ENCODE measurements at places on chromosomes 13 and 19.

GRCh38 chr13:41675306-41675705, 218.0 kb downstream of the RGCC start:
- no peak for DNase-seq

DNA sequence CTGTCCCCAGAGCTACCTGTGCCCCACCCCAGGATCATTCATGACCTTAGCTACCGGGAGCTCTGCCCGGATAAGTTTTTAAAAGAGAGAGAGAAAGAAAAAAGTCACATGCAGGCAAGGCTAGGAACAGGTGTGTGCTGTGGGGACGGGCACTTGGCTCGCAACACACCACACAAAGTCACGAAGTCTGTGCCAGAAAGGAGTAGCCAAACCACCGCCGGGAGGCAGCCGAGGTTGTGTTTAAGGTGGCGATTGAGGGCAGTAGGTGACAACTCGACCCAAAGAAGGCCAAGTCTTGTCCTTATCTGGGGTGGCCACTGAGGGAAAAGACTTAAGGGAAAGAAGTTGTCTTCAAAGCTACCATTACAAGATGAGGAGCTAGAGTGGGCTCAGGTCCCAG, 4.6 kb upstream of the TSHZ3 start:
- no peak for DNase-seq

GRCh38 chr13:32499538-32500210, 38.9 kb downstream of the N4BP2L2 start:
- DNase-seq: no peak

DNA sequence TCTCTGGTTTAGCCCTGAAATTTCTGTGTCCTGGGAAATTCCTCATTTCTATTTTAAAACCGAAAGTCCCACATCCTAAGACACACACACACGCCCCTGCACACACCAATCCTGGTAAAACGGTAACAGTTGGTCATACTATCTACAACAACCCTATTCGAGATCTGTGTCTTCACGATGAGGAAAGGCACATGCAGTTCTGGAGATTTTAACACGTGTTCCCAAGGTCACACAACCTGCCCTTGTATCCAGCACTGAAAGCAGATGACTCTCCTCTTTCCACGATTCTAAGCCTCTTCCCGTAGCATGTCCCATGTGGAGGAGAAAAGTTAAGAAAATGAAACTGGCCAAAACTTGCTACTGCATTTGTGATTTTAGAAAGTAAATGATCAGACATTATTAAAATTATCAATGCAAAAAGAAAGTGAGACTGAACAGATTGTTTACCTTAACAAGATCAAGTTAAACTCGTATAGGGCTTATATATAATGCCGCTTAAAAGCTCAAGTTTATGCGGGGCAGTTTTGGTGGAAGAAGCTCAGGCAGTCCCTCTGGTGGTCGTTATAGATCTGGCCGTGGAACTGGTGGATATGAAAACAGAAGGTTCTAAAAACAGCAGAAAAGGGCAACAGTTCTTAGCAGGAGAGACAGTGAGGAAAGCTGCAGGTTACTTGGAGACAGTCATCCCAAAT, 32.7 kb downstream of the VSTM1 start:
- DNase-seq: peak; percentile 57

DNA sequence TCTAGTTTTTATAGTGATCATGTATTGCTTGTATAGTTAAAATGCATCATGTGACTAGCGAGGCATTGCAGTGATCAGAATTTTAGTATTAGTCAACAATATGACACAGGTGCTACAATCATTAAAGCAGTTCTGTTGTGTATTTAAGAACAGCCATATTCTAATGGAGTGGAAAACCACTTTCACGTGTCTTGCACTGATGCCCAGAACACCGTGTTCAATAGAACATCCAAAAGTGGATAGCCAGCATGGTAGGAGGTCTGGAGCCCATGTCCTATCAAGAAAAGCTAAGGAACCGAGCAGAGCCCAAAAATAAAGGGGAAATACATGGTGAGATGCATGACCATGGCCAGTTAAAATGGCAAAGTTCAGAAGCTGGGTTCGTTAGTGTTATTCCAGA, 55.1 kb downstream of the FGF14 start:
- DNase-seq: no peak

DNA sequence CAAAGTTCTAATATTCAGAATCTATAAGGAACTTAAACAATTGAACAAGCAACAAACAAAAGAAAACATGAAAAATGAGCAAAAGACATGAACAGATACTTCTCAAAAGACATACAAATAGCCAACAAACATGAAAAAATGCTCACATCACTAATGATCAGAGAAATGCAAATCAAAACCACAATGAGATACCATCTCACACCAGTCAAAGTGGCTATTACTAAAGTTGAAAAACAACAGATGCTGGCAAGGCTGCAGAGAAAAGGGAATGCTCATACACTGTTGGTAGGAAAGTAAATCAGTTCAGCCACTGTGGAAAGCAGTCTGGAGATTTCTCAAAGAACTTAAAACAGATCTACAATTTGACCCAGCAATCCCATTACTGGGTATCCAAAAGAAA, 74.3 kb downstream of the CRYL1 start:
- DNase-seq: no peak

GRCh38 chr13:66984241-66984640, 245.9 kb downstream of the PCDH9 start:
- DNase-seq: no peak

DNA sequence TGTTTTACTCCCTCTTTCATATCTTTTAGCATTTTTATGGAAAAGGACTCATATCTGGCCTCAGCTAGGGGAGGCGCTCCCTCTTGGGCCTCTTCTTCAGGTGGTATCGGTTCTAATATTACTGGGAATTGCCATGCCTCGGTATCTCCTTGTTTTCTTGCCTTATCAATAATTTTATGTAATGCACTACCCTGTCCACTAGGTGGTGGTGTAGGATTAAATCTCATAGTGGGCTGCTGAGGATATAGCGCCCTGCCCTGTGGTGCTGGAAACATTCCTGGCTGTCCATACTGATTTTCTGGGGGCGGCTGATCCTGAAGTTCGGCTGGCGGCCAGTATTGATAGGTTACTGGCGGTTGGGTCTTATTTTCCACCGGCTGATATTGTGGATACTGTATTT, 35.8 kb downstream of the ZNF420 start:
- DNase-seq: no peak

DNA sequence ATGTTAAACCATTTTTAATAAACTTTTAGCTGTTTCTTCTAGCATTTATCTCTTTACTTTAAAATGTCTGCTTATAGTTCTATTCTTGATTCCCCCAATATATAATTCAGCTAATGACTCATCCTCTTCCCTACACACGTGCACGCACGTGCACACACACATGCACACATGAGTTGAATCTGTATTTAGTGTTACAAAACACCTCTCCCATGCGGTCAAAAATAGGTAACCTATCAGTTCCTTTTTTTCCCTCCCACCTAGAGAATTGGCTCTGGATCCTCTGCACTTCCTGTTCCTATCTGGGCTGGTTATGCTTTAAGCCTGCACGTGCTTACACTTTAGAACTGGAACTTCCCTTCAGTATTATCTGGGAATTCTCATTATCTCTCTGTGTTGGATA, 144.1 kb downstream of the PAN3 start:
- no peak for DNase-seq

DNA sequence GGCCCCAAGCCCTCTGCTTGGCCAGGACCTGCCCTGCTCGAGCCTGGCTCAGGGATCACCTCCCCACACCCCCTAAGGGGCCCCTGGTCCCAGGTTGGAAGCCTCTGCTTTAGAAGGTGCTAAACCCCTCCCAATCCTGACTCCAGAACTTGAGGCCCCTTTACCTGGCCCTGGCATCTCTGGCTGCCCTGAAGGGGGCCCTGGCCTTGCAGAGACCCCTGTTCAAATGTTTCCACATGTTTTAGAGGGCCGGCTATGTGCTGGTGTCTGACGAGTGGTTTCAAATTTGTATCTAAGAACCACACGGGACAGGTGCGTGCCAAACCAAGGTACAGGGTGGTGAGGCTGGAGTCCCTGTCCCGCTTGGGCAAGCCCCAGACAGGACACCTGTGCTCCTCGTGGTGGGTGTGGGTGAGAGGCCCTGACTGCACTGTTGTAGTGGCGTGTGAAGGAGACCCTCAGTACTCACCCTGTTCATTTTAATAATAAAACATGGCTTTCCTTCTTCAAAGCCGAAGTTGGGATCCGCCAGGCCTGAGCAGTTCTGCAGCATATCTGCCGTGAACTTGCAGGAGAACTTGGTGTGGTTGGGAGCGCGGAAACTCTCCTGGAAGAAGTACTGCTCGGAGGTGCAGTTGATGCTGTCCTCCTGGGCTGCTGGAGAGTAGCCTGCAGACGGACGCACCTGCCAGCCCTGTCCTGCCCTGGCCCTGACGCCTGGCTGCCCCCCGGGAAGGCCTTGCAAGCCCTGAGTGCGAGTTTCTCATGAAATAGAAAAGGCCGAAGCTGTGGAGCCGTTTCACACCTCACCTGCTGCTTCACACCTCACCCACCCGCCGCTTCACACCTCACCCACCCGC, 5.4 kb downstream of the ATP4B start:
- no peak for DNase-seq

DNA sequence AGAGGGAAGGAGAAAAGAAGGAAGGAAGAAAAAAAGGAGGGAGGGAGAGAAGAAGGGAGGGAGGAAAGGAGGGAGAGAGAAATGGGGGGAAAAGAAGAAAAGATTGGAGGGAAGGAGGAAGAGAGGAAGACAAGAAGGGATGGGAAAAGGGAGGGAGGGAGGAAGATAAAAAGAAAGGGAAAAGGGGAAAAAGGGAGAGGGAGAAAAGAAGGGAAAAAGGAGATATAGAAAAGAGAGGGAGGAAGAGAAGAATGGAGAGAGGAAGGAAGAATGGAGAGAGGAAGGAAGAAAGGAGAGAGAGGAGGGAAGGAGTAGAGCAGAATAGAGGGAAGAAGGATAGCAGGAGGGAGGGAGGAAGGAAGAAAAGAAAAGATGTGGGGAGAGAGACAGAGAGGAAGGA, 334.6 kb downstream of the TSHZ3 start:
- DNase-seq: no peak

DNA sequence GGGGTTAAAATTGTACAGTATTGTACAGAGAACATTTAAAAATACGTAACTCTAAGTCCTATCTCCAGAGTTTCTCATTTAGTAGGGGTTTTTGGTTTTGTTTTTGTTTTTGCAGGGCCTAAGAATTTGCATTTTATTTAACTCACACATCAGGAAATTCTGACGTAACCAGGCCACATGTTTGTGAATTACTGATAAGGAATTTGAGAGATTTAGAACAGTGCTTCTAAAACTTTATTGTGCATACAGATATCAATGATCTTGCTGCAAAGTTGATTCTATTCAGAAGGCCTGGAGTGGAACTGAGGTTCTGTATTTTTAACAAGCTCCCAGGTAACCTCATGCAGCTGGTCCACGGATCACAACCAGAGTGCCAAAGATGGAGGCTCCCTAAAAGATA, 49.3 kb downstream of the LIG4 start:
- no peak for DNase-seq

DNA sequence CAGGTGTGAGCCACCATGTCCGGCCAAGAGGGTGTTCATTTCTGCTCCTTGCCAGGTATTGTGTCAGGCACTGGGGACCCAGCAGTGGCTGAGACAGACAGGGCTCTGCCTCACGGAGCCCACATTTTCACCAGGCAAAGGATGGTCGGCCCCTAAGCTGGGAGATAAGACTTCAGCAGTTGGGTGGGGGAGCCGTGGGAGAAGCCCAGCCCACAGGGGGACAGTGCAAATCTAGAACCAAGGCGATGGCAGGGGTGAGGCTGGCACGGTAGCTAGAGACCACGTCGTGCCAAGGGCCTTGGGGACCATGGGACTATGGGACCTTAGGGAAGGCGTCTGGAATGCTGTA, 8.3 kb downstream of the LSR start:
- DNase-seq: no peak

DNA sequence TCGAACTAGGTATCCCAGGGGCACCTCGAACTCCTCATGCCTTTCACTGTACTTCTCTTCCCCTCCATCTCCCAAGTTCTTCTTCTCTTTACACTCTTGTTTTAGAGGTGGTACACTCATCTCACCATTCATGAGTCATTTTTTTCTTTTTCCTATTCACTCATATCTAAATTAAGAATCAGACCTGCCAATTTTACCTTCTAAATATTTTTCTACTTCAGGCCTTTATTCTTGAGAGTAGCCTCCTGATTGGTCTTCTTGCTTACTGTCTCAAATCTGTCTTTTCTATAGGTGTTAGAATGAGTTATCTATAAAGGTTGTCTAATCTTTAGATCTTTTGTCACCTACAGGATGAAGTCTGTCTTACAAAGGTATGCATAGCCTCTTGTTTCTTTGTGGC, 20.7 kb downstream of the TDRD3 start:
- no peak for DNase-seq

- DNase-seq: no peak
These were observed 103.5 kb downstream of the SUCLA2 start for GRCh38 chr13:47897411-47898050.

Data from Karpas-422 (cell line).